ENCODE measurements at places on chromosomes 3 and 15.

DNA sequence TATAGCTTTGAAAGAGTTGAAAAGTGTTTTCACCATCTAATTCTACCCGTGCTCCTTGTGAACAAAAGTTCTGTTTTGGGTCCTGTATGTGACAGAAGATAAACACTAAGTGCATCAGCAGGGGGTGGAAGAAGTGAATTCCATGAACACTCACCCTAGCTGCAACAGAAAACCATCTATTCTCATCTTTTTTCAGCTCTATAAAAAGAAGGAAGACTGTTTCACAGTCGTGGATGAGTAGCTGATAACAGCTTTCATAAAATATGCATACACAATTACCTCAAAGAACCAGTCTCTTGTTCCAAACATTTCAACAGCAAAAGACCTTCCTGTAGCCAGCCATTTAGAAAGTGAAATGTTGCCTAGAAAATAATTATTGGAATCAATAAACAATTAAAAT is 281.7 kb upstream of the RASGRP1 start:
- DNase-seq, result no peak

DNA sequence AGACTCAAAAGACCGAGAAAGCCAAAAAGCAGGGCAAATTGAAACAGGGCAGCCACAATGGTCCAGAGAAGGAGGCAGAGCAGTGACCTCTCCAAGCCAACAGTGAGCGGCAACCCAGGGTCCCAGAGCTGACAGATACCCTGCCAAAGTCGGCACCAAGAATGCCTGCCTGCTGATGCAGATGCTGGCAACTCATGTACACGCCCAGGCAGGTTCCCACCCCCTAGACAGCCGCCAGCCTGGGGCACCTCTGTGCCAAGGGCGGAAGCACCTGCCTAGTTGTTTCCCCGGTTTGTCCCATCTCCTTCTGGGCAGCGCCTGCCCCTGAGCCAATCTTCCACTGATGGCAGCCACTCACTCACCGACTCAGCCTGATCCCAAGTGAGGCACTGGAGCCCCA is 22.1 kb downstream of the KLHL25 start:
- DNase-seq, result no peak

GRCh38 chr3:51673802-51674654 is 3.0 kb downstream of the TEX264 start:
- DNase-seq, result no peak

- no peak for DNase-seq
Measured at GRCh38 chr15:59169251-59169708, 37.4 kb upstream of the LDHAL6B start.

GRCh38 chr15:63374686-63375520 is 6.7 kb downstream of the CA12 start:
- peak; percentile 47 for DNase-seq

DNA sequence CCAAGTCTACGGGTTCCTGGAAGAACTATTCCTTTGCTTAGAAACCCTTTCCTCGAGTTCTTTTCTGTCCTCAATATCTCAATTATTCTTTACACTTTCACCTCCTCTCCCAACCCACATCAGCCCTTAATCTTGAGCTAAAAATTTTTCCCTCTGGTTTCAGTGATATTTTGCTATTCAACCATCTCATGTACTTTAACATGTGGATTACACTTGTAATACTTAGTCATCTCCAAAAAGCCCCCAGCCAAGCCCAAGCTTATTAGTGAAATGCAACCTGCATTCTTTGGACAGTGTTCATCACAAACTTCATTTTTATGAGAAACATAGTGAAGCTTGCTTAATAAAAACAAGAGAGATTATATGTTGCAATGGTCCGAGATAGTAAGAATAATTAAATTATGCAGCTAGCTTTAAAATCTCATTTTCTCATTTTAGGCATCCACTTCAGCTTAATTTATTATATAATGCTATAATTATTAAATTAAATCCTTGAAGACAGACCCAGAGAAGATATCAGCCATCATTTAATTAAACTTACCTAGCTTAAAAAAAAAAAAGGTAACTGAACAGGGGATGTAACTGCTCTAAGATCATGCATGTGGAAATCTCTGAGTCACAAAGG is 534.5 kb upstream of the TBL1XR1 start:
- DNase-seq, result no peak

GRCh38 chr3:177314897-177315296 is 117.6 kb upstream of the TBL1XR1 start:
- no peak for DNase-seq

GRCh38 chr3:12769761-12770160 is 10.7 kb upstream of the TMEM40 start:
- DNase-seq, result no peak

DNA sequence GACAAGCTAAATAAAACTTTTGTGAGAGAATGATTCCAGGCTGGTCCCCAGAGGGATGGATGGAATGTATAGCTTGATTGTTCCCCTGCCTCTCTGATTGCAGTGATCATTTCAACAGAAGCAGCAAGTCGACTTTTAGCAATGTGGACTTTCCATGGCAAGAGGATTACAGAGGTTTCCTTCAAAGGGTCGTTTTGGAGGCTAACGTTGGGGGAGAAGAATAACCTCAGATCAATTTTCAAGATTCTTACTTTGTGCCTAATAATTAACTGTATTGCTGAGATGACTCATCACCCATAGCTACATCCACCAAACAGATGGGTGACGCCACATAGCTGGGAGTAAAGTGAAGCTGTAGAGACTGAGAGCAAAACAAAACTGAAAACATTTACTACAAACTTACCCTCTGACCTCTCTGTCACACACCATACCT is 79.9 kb downstream of the GTPBP8 start:
- DNase-seq, result no peak

DNA sequence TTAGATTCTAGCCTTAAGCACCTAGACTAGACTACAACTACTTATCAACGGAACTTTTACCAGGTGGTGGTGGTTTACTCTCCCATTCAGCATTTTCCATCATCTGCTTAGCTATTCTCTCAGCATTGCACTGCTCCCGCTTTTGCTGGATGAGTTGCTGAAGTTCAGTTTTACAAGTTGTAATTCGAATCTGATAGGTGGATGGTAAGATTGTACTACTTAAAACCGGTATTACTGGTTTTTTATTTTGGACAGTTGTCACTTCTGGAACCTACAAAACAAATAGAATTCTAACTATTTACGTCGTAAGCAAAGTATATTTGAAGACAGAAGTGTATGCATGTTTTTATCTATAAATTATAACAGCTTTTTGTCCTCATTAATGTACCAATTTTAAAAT is 41.1 kb downstream of the PIK3R4 start:
- DNase-seq, result no peak

- DNase-seq, result no peak
Measured at GRCh38 chr15:100093211-100094126, 248.3 kb downstream of the ADAMTS17 start.

DNA sequence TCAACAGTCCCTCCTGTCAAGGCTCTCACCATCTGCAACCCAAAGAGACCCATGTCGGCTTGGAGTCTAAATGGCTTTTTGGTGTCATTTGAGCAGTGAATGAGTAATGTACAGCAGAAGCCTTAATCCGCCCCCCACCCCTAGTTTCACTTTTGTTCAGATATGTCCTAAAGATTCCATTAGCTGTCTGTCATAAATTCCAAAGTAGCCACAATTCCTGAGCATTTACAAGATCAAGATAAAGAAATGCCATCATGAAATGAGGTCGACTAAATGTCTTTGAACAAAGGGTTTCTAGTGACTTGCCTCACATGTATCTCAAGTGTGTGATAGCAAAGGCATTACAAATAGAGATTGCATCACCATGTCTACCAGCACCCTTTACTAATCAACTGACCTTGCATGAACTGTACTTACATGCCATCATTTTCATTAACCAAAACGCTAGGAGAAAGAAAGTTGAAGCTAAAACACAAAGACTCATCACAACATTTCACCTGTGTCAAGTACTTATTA is 123.8 kb upstream of the PHLDB2 start:
- DNase-seq, result no peak

GRCh38 chr3:14491396-14492190 is 48.5 kb downstream of the GRIP2 start:
- DNase-seq, result no peak
